HCT116 (cell line): ENCODE measurements at places on chromosomes 2 and 18. TPM values are rescaled to one million over a fixed set of nuclear protein-coding genes. Genes with fewer than 3 reads are reported as not detected.

- DNase-seq = no peak
Measured at GRCh38 chr2:160336635-160337034, 136.6 kb upstream of the ITGB6 start.

GRCh38 chr18:22211657-22212056, 42.3 kb downstream of the GATA6 start:
- DNase-seq = no peak

Gene RAB27B
- total RNA-seq = 2.2 TPM

DNA sequence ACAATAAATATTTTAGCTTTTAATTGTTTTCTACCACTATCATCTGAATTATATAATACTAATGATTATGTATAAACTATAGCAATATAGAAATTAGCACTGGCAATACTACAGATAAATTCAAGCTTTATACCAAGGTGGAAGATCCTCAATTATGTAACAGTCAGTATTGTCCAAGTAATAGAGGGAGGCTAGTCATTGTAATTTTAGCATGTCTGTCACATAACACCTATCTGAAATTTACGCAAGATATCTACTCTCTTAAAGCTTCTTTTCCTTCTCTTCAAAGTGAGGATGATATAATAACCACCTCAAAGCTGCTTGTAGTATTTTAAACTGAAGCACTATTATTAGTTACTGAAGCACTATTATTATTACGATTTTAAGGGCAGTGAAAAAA, 12.2 kb downstream of the KCNJ3 start:
- no peak for DNase-seq

DNA sequence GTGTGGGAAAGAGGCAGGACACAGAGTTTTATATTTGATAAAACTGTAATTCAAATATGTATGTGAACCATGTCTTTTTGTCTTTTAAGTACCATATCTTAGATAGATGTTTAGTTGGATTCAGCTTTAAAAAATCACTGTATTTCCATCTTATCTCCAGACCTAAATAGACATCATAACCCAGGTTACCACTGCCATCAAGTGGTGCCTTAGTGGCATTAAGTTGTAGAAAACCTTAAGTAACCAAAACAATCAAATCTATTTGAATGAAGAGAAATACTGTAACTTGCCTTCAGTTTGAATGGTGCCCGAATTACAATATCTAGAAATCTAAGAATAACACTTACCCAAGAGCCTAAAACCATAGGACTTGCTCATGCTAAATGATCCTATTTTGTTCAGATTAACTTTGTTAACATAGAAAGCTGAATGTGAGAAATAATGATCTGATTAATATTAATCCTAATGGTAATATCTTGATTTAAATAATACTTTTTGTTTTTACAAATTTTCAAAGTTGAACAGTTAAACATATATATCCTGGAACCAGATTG, 92.5 kb upstream of the MAP2 start:
- DNase-seq = peak; percentile 62

DNA sequence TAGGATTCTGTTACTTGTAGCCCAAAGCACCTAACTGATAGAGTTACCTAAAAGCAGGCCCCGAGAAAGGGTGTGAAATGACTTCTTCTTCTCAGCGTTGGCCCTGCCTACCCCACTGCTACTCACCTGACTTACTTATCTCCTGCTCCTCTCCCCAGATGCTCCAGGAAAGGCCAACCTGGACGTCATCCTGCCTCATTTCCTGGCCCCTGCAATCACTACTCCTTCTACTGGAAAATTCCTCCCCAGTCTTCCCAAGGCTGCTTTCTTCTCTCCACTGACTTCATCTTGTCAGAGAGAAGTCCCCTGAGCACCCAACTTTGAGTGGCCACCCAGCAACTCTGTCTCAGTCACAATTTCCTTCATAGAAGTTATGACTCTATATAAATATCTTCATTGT, 63.4 kb upstream of the KLF7 start:
- DNase-seq = no peak

Gene RNU2-63P
- total RNA-seq = 7.4 TPM

Gene SERPINB11
- not detected for total RNA-seq

- DNase-seq = no peak
Measured at GRCh38 chr2:204340511-204340910, 204.8 kb upstream of the PARD3B start.

Gene ALPG
- 0.10 TPM for total RNA-seq

DNA sequence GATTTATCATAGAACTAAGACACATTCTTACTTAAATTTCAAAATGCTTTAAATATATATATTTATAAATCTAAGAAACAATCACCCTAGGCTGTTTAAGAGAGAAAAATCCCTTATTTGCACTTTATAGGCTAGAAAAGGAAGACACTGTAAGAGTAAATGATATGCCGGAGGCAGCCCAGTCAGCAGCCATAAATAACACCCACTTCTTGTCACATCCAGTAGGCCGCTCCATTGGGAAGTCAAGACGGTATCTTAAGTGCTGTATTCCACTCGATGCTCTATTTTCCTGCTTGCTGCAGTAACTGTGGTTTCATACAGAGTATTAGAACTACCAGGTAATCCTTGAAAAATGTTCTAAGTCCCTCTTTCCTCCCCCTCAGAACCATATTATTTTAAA, 57.9 kb downstream of the ABCA12 start:
- no peak for DNase-seq

DNA sequence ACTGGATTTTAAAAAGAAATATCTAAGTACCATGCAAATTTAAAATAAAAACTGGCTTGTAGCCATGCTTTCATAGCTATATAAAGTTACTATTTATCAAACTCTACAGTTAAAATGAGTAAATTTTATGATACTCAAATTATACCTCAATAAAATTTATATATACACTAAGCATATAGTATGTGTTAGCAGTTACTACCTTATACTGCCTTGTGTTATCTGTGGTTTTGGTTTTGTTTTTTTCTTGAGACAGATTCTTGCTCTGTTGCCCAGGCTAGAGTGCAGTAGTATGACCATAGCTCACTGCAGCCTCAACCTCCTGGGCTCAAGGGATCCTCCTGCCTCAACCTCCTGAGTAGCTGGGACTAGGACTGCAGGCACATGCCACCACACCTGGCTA, 342.1 kb downstream of the KIAA1328 start:
- DNase-seq = no peak

GRCh38 chr2:36459725-36460137, 104.2 kb downstream of the CRIM1 start:
- DNase-seq = peak; percentile 64

GRCh38 chr2:186187854-186188253, 298.2 kb upstream of the ZC3H15 start:
- DNase-seq = no peak

Gene ALLC
- total RNA-seq = not detected

DNA sequence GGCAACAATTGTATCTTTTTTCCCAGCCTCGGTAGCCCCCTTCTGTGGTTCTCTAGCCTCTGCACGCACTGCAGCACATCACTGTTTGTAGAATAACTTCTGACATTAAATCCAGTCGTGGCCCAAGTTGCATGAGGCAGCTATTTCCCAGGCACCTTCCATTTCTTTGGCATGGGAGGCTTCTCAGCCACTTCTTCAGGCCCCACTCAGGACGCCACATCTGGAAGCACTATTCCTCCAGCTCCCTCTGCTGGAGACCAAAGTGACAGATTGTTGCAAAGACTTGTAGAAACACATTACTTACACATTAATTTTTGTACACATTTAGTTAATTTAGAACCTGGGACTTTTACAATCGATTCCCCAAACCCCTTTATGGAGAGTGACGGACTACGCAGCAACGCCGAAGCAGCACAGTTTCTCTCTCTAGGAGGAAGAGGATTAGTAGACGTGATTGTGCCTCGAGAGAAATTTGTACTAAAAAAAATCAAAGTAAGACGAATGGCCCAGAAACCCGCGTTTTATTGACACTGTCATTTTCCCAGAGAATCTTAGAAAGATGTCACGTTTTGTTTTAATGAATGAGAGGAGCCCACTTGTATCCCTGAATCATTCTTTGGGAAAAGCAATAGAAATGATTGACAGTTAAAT, 57.8 kb upstream of the RGPD5 start:
- DNase-seq = peak; percentile 62
